ENCODE measurements at places on chromosomes 3 and 15. TPM values are rescaled to one million over a fixed set of nuclear protein-coding genes. Genes with fewer than 3 reads are reported as not detected.

The IL17RB gene
- total RNA-seq: 3.5 TPM

The OXTR gene
- total RNA-seq: 0.46 TPM

The GPR27 gene
- total RNA-seq: 0.46 TPM

The SERINC4 gene
- not detected for total RNA-seq

The HOMER2 gene
- 12.9 TPM for total RNA-seq

The SLC27A2 gene
- 5.7 TPM for total RNA-seq

The STAB1 gene
- total RNA-seq: not detected

The ACAD11 gene
- 10.8 TPM for total RNA-seq

The HYAL3 gene
- total RNA-seq: 6.3 TPM

The HCN4 gene
- total RNA-seq: 0.05 TPM

The SLC28A1 gene
- not detected for total RNA-seq

The CHRFAM7A gene
- total RNA-seq: not detected

The HES1 gene
- 5.6 TPM for total RNA-seq

The NCBP2 gene
- 51.3 TPM for total RNA-seq

The CCNB2 gene
- 67.3 TPM for total RNA-seq

The NDN gene
- 4.0 TPM for total RNA-seq

The LDHAL6B gene
- total RNA-seq: not detected

The C3orf85 gene
- not detected for total RNA-seq

The CCR3 gene
- 0.19 TPM for total RNA-seq

The EFCC1 gene
- total RNA-seq: 0.10 TPM

The TMCO5A gene
- not detected for total RNA-seq

The MNS1 gene
- not detected for total RNA-seq

The IGDCC3 gene
- not detected for total RNA-seq

The SERPINI2 gene
- not detected for total RNA-seq

The LRRC3B gene
- total RNA-seq: not detected

The ACY1 gene
- total RNA-seq: 27.8 TPM

The IQSEC1 gene
- total RNA-seq: 71.6 TPM

The NCEH1 gene
- total RNA-seq: 4.9 TPM

The IGSF11 gene
- total RNA-seq: 0.55 TPM

The CDCP1 gene
- total RNA-seq: 6.2 TPM

The DNASE1L3 gene
- total RNA-seq: not detected

The DLL4 gene
- total RNA-seq: not detected

The CCDC54 gene
- total RNA-seq: not detected

The SIDT1 gene
- 21.9 TPM for total RNA-seq

The ROPN1 gene
- not detected for total RNA-seq
